ENCODE measurements at places on chromosomes 12 and 14.

GRCh38 chr12:47067176-47067575 is 12.2 kb upstream of the PCED1B start:
- no peak for DNase-seq

GRCh38 chr12:108316176-108317086 is 22.7 kb downstream of the CMKLR1 start:
- DNase-seq: no peak

- DNase-seq: no peak
Measured at GRCh38 chr12:111246477-111247011, 122.4 kb downstream of the PHETA1 start.

- DNase-seq: no peak
Measured at GRCh38 chr14:61247935-61248334, 33.2 kb downstream of the TMEM30B start.

DNA sequence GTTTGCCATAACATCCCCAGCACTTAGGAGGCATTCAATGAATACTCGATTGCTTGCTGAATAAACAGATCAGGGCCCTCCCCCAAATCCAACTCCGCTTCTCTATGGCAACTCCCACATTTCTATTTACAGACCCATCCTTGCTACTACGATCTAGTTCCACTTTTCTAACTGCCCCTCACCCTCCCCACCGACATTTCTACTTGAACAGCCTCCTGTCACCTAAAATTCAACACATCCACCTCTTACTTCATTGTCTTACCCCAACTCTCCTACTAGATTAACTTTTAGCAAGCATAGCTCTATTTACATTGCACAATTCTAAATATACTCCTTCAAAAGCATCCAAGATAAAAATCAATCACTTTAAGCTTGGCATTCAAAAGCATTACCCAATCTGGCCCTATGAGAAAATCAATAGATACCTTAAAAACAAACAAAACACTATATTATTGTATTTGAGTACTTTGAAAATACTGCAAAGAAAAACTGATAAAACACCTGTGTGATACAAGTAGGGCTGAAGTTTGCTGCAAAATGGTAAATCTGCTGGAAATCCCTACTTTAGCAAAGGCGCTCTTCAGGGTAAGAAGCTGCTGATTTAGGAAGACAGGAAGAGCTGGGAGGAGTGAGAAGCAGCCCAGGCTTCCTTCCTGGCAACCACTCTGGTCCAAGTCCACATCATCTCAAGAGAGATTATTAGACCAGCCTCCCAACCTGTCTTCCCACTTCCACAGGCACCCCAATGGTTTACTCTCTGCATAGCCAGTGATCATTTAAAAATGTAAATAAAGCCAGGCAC is 96.4 kb downstream of the HECTD4 start:
- peak; percentile 57 for DNase-seq

DNA sequence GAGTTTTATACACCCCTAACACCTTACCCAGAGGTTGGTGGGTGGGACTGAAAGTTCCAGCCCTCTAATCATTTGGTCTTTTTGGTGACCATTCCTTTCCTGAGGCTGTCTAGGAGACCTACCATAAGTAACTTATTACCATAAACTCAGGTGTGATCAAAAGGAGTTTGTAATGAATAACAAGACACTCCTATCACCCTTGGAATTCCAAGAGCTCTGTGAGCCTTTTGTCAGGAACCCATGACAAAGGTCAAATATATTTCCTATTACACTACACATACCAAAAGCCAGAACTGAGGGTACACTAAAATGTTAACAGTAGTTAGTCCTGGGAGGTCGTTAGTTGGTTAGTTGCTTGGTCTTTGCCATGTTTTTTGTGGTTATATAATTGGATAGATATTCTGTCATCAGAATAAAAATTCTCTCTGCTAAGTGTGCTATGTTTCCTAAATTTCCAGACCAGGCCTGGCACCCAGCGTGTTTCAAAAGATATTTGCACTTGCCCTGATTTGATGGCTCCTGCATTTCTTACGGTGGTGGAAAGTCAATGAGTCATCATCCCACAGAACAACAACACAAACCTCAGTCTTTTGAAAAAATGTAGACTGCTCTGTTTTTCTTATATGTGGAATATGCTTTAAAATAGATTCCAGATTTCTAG is 27.0 kb upstream of the AKAP5 start:
- no peak for DNase-seq

DNA sequence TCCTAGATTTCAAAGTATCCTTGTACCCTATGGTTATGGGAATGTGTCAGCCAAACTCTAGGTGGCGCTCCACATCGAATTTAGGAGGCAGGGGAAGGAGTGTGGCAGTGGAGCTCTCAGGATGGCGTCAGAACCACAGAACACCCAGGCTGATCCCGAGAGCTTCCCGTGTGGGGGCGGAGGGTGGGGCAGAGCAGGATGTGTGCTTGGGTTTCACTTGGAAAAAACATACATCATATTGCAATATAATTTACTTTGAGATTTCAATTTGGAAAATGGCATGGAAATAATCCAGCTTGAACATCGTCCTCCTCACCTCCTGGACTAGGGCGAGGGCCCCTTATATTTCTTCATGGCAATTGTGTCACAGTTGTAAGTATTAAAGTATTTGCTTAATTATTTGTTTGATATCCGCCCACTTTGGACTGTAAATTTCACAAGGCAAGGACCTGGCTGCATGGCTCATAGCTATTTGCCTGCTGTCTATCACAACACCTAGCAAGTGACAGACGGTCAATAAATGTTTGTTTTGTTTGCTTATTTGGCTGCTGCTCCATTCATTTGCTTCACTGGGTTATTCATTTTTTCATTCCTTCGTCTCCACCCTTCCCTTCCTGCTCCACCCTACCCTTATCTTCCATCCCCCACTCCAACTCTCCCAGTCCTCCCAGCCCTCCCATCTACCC is 221.5 kb upstream of the HMGA2 start:
- peak; percentile 7 for DNase-seq

GRCh38 chr14:80491131-80491530 is 279.8 kb upstream of the DIO2 start:
- DNase-seq: peak; percentile 77

- no peak for DNase-seq
Measured at GRCh38 chr12:6249580-6249979, 49.4 kb downstream of the CD9 start.

DNA sequence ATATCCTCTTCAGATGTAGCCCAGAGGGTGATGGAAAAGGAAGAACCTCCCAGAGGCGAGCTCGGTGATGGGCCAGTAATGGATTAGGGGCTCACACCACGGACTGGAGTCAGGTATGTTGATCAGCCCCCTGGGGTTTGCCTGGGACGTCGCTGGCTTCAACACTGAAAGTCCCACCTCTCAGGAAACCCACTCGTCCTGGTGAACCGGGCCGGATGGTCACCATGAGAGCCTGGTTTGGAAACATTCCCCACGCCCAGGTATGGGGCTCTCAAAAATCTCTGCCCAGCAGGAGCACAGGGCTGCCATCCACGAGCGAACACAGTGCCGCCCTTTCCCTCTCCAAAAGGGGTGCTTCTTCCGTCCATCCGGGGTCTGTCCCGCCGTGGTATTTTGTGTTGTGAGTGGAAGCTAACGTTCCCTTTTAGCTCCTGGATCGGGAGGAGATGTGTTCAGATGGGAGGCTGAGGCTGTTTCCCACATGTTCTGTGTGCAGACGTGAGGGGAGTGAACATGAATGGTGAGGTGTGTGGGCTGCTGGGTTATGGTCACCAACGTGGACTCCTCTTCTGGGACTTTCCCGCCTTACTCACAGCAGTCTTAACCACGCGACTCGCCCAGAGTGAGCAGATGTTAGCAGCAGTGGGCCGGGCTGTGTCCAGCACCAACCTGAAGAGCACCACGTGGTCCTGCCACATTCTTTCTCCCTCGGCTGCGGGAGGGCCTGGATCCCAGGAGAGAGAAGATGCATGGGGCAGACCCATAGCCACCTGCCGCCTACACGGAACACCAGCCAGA is 139.2 kb downstream of the KIF26A start:
- DNase-seq: no peak

GRCh38 chr12:12784911-12785814 is at the start of gene APOLD1:
TSS of gene APOLD1 (plus strand) at chr12:12785659. CDS start at chr12:12785692, 33 bp downstream.
- DNase-seq: peak; percentile 34

GRCh38 chr14:56351861-56352260 is 227.7 kb upstream of the TMEM260 start:
- DNase-seq: no peak

- DNase-seq: peak; percentile 62
Measured at GRCh38 chr14:88554457-88555286, at the start of gene PTPN21. TSS of gene PTPN21 (minus strand) at chr14:88555007. CDS start at chr14:88550417, 4,590 bp downstream.

DNA sequence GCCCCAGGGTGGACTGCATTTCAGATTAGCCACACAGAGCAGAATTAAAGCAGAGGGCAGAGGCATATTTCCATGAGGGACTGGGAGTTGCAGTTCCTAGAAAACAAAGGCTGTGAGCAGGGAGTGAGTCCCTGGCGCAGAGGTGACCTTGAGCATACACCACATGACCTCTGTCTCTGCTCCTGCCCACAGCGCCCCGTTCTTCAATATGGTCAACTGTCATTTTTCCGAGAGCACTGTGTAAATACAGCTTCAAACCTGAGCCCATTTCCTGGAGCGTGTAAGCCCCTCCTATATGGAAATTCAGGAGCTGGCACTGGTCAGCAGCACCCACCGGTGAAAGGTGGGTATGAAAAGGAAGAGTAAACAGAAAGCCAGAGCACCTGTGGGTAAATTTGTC is 192.2 kb upstream of the PELI2 start:
- peak; percentile 93 for DNase-seq

GRCh38 chr12:100266835-100267602 is at the start of the genes DEPDC4 and SCYL2:
TSS of gene DEPDC4 (minus strand) at chr12:100267079. CDS start at chr12:100267076, 3 bp downstream.
TSS of gene SCYL2 (plus strand) at chr12:100267177. CDS start at chr12:100282971, 15,794 bp downstream.
- peak; percentile 96 for DNase-seq

GRCh38 chr14:73909681-73910080 is 23.0 kb downstream of the ZNF410 start:
- no peak for DNase-seq

DNA sequence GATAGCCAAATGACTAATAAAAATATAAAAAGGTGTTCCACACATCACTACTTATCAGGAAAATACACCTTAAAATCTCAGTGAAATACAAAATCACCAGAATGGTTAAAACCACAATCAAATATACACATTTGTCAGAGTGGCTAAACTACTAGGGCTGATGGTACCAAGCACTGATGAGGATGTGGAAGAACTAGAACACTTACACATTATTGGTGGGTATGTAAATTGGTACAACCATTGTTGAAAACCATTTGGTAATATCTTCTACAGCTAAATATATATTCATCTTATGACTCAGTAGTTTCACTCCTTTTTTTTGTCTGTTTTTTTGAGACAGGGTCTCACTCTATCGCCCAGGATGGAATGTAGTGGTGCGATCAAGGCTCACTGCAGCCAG is 48.5 kb upstream of the TTC7B start:
- no peak for DNase-seq

DNA sequence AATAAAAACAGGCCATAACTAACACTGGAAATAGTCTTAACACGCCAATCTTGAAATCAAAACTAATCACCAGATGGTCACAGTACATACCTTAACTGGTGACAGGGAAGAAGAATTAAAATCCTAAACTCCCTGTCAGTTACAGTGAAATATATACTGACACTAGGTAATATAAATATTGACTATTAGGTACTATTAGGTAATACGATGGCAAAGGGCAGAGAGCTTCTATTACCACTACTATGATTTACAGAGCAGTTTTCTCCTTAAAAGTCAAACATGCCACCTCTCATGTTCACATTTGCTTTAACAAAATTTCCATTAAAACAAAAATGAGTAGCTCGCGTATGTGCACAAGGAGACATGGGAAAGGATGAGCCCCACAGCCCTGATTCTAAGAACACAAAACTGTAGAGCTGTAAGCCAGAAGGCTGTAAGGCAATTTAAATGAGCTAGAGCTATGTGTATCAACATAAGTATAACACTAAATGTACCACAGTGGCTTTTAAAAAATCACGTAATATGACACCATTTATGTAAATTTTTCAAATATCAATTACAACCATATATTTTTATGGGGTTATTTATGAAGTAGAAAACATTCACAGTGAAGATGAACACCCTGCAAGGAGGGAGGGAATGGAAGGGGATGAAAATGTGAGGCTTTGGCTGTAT is 19.1 kb downstream of the SETD3 start:
- no peak for DNase-seq

DNA sequence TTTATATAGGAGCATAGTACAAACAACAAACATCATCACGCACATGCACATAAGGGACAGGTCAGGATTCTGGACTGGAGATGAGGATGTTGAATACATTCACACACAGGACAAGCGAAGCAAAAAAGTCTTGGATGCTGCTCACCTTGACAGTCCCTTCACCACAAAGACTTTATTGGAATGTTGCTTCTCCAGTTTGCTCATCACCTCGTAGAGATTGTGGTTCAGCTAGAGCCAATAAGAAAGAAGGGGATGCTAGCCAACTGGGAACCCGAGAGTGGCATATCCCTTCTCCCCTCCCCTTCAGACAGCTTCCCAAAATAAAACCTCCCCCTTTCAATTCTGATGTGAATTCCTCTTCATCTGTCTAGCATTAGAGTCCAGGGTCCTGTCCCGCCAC is 25.4 kb upstream of the SMAGP start:
- DNase-seq: no peak

DNA sequence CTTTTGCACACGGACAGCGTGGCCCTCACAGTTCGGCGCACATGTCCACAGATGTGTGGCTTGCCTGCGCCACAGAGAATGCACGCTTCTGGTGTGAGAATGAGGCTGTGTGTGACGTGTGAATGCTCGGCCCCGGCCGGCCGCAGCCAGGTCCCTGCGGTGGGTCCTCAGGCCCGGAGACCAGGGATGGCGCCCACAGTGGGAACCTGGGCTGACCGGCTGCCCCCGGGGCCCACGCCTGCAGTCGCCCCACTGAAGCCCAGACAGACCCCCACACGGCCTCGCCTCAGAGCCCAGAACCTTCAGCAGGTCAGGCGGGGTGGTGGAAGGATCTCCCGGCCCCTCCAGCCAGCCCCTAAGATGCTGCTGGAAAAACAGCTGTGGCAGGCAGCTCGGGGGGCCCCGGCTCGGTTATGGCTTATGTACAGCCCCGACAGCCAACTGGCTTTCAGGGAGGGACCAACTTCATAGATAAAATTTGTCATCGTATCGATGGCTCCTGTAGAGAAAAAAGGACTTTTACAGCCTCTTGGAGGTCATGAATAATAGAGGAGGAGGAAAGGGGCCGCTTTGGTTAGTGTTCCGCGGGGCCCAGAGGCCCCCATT is 4.5 kb upstream of the C14orf180 start:
- DNase-seq: no peak

- no peak for DNase-seq
Measured at GRCh38 chr12:16095531-16096110, 181.9 kb downstream of the SLC15A5 start.
